ENCODE measurements at places on chromosomes 13 and 19.

GRCh38 chr19:41869374-41869955 lies 7.6 kb upstream of the CD79A start:
- no peak for DNase-seq

DNA sequence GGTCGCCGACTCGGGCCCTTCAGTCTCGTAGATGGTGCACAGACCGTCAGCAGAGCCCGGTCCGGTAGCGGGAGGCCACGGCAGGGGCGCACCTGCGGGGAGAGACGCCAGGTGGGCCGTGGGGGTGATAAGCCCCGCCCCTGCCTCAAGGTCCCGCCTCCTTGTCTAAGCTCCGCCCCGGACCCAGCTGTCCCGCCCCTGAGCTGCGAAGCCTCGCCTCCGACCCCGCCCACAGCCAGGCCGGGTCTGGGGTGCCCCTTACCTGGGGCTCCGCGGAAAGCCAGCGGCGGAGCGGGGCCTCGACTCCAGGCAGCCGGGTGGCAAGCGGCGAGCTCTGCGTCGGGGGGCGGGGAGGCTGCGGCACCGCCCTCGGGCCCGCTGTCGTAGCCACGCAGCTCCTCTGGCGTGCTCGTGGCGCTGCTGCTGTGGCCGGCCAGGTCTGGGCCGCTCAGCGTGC lies 4.7 kb downstream of the PRR36 start:
- DNase-seq, result no peak

DNA sequence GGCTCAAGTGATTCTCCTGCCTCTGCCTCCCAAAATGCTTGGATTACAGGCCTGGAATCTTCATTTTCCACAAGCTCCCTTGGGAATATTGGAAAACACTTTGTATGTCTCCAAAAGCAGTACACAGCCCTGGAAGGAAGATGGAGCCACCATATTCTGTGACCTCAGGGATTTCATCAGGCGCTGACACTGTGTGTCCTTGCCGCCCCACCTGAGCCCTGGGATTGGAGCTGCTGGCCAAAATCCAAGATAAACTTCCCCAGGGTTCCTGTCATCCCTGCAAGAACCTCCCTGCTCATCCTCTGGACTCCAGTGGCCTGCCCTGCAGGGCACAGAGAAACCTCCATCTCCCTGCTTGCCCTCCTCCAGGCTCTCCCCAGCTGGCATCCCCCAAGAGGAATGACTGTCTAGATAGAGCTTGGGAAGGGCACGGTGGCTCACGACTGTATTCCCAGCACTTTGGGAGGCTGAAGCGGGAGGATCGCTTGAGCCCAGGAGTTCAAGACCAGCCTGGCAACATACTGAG lies 1.3 kb upstream of the GNG7 start:
- no peak for DNase-seq

- DNase-seq, result no peak
Observed at GRCh38 chr19:3179739-3180293, 1.2 kb downstream of the S1PR4 start.

GRCh38 chr13:27170221-27170515 lies 1.4 kb downstream of the USP12 start:
- no peak for DNase-seq

- peak; percentile 25 for DNase-seq
Observed at GRCh38 chr19:43780706-43781525, at the start of gene KCNN4. Gene KCNN4 (minus strand): TSS chr19:43780973. CDS start chr19:43780861, 112 bp downstream.

DNA sequence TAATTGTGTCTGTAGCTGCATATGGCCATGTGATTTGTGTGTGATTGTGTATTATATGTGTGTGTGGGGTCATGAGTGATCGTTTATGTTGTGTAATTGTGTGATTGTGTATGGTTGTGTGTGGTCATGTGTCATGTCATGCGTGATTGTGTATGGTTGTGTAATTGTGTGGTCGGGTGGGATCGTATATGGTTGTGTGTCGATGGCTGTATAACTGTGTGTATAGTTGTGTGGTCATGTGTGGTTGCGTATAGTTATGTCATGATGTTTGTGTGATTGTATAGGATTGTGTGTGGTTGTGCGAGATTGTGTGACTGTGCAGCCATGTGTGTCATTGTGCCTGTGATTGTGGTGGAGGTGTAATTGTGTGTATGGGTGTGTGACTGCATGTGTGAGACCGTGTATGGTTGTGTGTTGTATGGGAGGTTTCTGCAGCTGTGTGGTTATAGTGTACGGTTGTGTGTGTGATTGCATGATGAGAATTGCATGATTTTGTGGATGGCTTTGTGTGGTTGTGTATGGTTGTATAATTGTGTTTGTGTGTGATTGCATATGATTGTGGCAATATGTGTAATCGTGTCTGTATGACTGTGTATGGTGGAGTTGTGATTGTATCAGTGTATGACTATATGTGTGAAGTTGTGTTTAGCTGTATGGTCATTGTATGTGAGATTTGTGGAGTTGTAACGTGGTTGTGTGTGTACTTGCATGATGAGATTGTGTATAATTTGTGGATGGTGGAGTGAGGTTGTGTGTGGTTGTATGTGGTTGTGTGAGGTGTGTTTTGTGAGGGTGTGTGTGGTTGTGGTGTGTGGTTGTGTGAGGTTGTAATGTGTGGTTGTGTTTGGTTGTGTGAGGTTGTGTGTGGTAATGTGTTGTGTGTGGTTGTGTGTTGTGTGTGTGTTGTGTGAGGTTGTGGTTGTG lies 2.2 kb downstream of the TMPRSS9 start:
- DNase-seq, result no peak

- DNase-seq, result no peak
Observed at GRCh38 chr13:63190219-63190618, 1774.6 kb upstream of the PCDH20 start.

DNA sequence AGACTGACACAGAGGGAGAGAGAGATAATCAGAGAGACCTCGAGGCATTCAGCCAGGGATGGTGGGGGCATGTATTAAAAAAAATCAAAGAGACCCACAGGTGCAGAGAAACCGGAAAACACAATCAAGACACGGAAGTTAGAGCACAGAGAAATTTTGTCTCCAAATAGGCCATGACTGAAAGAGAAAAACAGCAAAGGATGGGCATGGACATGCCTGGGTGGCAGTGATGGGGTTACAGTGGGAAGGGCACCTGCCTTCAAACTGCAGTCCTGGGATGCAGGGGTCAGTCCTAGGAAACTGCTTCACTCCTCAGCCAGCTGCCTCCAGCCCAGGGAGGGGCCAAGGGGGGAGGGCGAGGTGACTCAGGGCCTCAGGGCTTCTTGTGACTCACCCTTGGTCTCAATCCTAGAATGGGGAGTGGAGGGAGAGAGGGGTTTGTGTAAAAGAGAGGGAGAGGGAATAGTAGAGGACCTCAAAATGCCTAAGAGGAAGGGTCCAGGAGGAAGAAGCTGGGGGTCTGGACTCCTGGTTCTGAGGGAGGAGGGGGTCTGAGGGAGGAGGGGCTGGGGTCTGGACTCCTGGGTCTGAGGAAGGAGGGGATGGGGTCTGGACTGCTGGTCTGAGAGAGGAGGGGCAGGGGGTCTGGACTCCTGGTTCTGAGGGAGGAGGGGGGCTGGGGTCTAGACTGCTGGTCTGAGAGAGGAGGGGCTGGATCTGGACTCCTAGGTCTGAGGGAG lies 3.6 kb upstream of the KCNN4 start:
- DNase-seq, result peak; percentile 32

GRCh38 chr19:49651029-49651819 lies 9.2 kb downstream of the SCAF1 start:
- DNase-seq, result no peak

DNA sequence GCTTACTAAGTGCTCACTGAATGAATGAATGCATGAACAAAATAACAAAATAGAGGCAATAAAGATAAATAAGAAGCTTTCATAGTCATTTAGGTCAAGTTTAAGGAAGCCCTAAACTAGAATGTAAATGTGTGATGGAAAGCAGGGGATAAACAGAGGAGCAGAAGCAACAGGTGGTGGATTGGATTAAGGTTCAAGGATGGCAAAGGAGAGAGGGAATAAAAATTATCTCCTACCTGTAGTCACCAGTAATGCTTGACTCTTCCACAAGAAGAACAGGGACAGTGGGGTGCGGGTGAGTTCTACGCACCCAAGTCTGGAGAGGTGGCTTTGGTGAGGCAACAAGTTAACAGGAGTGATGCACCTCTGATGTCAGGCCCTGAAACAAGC lies 212.4 kb downstream of the ZIC5 start:
- DNase-seq, result no peak

GRCh38 chr19:2201473-2202148 lies 34.5 kb downstream of the PLEKHJ1 start:
- no peak for DNase-seq

DNA sequence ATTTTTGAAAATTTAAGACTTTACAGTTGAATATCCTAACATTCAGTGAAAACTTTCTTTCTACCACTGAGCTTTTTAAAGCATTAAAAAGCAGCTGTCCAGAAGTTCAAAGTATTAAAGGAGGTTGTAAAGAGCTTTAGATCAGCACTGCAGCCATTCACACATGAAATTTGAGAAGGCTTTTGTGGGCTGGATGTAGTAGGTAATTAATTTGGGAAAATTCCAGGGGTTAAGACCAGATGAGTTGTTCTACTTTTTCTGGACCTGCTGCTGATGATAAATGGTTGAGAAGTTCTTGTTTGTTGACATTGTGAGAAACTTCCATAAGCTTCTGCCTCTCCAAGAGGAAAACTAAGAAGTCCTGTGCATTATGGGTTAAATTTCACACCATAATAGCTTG lies 1779.6 kb upstream of the PRR20A start:
- DNase-seq, result no peak

- DNase-seq, result no peak
Observed at GRCh38 chr13:91574766-91575165, 176.3 kb downstream of the GPC5 start.

DNA sequence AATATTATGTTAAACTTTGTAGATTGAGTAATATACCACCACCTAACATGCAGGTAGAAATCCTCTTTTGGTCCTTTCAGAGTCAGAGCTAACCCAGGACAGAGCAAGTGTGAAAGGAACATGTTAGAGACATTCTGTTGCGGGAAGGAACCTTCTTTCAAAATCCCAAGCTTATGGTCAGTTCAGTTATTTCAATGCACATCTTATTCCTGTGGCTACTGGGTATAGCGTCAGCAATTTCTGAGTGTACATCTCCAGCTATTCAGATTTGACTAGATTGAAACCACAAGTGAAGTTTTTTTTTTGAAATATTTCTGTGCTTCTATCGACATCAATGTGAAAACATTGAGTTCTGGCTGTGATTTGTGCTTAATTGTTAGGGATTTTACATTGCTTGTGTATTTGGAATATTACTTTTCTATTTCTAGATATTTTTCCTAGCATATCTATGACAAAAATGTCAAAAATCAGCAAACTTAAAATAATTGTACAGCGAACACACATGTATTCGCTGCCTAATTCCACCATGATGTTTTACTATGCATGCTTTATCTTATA lies 165.3 kb downstream of the LMO7 start:
- no peak for DNase-seq

DNA sequence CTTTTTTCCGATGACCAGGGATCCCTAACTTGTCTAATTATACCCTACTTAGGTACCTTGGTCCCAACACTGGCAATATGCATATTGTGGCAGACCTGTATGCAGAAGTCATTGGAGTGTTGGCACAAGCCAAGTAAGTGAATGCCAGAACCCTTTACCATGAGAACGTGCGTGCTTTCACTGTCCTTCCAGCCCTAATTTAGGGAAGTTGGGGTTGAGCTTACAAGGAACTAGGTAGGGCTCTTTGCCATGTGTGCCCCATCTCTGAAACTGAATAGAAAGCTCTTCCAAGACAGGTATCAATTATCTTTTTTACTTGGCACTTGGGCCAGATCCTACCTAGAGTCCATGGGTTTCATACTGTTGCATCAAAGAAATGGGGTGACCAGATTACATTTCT lies 93.2 kb downstream of the FRY start:
- no peak for DNase-seq

Measured in bone marrow (tissue), 2 donors.